ENCODE measurements at places on chromosomes 6 and 20.
A peak's percentile ranks its signal among the peaks of the same experiment; 100 is the strongest.

GRCh38 chr6:146153040-146153758 lies 124.3 kb downstream of the GRM1 start:
- DNase-seq: no peak

DNA sequence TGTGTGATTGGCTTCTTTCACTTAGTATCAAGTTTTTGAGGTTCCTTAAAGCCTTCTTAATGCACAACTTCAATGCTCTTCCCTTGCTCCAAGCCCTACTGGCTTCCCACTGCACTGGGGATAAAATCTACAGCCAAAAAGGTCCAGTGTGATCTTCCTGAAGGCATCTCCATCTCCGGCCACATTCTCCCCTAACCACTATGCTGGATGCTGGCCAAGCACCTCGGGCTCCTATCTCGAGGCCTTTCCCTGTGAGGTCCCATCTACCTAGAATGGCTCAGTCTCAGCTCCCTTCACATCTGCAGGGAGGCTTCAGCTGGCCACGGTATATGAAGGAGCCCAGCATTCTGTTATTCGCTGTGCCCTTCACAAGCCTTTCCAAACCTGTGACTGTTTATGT lies 48.1 kb downstream of the CNKSR3 start:
- DNase-seq: no peak

DNA sequence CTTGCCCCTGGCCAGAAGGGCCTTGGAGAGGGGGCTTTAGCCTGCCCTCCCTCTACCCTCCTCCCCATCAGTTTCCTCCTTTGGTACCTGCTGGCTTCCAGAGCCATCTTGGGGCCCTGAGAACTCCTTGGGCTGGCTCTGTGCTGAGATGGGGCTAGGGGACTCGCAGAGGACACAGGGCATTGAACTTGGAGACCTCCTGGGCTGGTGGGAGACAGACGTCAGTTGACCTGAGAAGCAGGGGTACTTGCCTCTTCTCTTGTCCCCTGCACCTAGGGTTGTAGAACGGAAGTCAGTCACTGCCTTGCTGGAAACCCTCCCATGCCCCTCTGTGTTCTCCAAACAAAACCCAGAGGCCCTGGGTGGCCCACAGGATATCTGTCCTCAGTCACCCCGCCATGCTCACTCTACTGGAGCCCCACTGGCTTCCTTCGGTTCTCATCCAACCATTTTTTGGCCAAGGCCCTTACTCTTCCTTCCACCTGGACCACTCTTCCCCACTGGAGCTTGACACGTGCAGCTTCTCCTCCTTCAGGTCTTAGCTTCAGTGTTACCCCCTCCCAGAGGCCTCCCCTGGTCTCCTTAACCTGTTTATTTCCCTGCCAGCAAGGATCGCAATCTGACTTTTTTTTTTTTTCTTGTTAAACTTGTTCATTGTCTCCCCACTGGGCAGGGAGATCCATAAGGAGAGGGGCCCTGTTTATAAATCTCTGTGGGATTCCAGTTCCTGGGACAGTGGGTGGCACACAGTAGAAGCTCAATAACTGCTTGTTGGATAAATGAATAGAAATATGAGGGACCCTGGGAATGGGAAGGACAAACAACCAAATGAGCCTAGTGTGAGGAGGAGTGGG lies 971 bp downstream of the RBCK1 start:
- DNase-seq: peak; percentile 38

DNA sequence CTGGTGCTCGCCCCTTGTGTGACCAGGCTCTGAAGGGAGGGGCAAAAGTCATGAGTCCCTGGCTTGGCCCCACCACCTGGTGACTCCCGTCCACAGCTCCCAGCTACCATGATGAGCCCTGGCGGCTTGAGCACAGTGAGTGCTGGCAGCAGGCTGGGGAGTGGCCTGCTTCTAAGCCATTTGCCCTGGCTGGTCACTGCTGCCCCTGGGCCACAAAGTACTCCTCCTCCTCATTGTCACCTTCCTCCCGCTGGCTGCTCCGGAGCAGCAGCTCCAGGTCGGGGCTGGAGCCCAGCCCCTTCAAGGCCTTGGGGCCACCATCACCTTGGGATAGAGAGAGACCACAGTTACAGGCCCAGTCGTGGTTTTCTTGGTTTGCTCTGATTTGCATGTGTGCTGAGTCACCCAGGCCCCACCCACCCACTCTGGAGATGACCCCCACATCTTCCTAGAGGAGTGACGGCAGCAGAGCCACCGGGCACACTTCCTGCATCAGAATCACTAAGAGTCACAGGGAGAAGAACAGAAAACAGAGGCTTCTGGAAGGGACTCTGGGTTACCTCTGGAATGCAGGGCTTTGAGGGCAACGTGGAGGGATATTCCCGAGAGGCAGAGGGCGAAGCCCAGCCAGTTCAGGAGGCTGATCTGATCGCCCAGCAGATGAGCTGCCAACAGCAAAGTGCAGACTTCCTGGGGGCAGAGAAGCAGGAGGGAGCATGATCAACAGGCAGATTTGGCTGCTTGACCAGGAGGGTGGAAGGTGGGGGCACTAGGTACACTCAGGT lies 42.1 kb upstream of the CDH22 start:
- peak; percentile 89 for DNase-seq

- peak; percentile 69 for DNase-seq
These were observed 3.6 kb upstream of the HINT3 start for GRCh38 chr6:125952764-125953501.

DNA sequence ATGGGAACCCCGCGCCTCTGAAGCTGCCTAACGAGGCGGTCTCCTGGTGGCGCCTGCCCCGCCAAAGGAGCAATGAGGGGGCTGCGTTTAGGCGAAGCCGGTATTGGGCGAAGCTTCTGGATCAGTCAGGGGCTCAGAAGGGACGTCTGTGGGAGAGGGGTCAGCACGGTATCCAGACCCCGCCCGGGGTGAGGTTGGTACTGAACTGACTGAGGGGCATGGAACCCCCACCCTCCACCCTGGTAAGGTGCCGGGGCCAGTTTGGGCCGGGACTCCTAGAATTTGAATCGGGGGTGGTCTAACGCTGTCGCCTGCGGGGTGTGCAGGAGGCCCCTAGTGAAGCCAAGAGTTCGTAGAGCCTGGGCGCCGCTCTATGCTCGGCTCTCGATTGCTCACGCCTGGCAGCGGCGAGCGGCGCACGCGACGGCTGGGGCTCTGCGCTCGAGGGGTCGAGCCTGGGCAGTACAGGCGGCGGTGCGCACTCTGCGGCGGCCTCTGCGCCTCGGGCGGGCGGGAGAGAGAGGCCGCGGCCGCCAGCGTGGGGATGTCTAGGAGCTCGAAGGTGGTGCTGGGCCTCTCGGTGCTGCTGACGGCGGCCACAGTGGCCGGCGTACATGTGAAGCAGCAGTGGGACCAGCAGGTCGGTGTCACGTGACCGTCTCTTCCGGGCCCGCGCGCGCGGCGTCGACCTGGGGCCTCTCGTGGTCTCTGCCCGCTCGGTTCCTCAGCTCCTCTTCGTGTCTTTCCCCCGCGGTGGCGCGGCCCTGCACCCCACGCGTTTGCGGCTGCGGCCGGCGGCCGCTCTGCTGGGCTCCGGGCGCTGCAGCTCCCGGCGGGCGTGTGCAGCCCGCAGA lies at the start of the genes KAT14 and PET117:
Gene KAT14 (plus strand): TSS at position 452 of the 854 bp plus-strand sequence. CDS start 4,798 bp downstream, outside the sequence.
Gene PET117 (plus strand): TSS at position 452 of the 854 bp plus-strand sequence. CDS start 93 bp downstream, at position 545.
- peak; percentile 92 for DNase-seq

- DNase-seq: no peak
These were observed 238.1 kb upstream of the MARCKS start for GRCh38 chr6:113619077-113619476.

DNA sequence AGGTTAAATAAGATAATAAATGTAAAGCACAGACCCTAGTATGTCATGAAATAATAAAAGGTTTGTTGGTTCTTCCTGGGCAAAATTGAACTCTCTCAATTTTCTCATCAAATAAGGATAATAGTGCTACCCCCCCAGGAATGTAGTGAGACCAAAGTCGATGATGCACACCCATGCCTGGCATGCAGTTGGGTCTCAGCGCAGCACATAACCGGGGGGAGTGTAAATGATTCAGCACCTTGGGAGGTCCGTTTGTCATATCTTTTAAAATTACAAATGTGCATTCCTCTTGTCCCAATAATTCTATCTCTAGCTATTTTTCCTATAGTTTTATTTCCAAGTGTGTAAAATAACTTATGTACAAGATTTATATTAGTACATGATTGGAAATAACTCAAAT lies 31.3 kb upstream of the CCDC167 start:
- DNase-seq: peak; percentile 22

DNA sequence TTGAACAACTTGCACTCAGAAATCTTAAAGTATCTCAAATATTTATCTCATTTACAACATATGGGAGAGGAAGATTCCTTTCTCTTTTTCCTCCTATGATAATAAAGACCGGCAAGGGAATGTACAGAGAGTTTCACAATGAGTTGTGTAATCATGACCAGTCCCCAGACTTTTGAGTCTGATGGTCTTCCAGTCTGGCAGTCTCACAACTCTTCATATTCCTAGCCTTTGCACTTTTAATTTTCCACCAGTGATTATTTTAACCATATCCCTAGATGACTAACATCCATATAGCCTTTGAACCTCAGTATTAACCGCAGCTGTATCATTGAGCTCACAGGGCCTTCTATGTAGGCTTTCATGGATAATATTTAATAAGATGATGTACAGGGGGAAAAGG lies 278.5 kb downstream of the KHDC1L start:
- peak; percentile 69 for DNase-seq

DNA sequence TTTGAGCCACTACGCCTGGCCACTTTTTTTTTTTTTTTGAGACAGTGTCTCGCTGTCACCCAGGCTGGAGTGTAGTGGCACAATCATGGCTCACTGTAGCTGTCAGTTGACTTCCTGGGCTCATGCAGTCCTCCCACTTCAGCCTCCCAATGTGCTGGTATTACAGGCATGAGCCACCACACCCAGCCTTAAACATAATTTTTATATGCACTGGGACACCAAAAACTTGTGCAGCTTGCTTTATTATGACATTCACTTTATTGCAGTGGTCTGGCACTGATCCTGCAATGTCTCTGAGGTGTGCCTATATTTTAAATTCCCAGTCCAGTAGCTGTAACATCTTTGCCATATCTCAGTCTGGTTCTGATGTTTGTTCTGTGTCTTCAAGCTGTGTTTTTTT lies 34.7 kb downstream of the KAT14 start:
- no peak for DNase-seq

DNA sequence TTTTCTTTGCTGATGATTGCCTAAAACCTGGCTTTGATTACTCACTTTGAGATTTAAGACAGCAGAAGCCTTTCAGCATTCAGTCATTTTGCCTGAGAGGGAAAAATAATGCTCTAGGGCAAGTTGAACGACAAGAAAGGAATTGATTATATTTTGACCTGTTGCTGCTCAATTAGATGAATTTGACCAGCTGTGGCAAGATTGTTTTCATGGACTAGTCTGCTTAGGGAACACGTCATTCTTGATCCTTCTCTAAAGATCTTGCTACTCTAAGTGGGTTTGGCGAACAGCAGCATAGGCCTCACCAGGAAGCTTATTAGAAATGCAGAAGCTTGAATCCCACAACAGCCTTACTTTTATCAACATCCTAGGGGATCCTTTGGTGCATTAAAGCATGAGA lies 59.7 kb upstream of the PHACTR1 start:
- peak; percentile 29 for DNase-seq

DNA sequence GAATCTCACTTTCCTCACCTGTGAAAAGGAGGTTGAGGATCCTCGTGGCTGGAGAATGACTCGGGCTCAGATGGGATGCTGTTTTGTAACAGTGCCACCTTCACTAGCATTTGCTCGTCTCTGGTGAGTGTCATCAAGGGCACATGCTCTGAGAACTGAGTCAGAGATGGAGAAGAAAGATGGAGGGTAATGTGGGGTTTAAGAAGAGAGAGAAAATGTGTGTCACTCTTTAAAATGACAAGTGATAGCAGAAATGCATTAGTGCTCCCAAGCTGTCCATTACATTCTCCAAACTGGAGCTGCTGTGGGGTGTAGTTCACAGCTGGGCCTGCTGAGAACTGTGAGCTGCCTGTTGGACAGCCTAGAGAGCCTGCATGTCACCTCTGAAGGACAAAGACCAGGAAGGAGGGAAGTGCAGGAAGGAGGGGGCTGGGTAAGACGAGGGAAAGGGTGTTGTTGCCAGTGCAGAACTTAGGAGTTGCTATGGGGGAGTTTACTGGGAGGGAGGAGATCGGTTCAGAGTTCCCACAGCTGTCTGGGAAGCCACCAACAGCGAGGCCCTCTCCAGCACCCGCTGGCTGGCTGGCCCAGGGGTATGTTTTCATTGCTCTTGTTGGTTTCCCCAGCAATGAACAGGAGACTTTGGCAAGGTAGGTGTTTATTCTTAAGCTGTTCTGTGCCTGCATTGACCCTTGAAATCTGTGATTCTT lies 19.8 kb downstream of the GMPR start:
- no peak for DNase-seq

GRCh38 chr6:2557181-2557720 lies 193.5 kb downstream of the MYLK4 start:
- no peak for DNase-seq

- no peak for DNase-seq
These were observed 8.8 kb upstream of the VSX1 start for GRCh38 chr20:25090492-25091429.

- DNase-seq: peak; percentile 51
These were observed 1.8 kb downstream of the CDH4 start for GRCh38 chr20:61253640-61254511.

DNA sequence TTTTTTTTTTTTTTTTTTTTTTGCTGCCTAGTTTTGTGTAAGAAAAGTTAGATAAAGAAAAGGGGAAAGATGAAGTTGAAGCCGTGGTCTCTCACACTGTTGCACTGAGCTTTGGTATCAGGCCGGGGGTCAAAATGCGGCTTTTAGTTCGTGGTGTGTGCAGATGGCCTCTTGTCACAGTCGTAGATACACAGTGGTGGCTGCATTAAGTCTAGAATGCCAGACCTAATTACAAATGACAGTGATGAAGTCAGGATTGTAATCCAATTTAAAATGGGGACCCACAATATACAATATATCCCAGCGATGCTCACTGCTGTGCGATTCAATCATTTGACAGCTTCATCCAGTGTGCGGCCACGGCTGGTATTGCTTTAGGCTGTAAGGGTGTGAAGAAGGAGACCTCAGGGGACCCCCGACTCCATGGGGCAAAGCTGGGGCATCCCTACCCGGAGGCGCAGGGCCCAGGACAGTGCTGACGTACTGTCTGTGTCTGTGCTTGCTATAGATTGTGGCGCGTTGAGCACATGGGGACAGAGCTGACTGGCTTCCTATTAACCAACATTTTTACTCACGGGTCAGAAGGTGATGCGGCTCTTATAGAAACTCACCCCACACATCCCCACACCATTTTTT lies 210.0 kb upstream of the SOX4 start:
- no peak for DNase-seq

- DNase-seq: no peak
These were observed 29.8 kb upstream of the SIRT5 start for GRCh38 chr6:13544454-13545186.
